ENCODE measurements at places on chromosomes 12 and 14.
A peak's percentile ranks its signal among the peaks of the same experiment; 100 is the strongest.

- ATAC-seq = no peak
These were observed 141.1 kb downstream of the SLC15A5 start for GRCh38 chr12:16136219-16136988.

GRCh38 chr12:61713121-61713520, 547.1 kb upstream of the USP15 start:
- no peak for ATAC-seq

DNA sequence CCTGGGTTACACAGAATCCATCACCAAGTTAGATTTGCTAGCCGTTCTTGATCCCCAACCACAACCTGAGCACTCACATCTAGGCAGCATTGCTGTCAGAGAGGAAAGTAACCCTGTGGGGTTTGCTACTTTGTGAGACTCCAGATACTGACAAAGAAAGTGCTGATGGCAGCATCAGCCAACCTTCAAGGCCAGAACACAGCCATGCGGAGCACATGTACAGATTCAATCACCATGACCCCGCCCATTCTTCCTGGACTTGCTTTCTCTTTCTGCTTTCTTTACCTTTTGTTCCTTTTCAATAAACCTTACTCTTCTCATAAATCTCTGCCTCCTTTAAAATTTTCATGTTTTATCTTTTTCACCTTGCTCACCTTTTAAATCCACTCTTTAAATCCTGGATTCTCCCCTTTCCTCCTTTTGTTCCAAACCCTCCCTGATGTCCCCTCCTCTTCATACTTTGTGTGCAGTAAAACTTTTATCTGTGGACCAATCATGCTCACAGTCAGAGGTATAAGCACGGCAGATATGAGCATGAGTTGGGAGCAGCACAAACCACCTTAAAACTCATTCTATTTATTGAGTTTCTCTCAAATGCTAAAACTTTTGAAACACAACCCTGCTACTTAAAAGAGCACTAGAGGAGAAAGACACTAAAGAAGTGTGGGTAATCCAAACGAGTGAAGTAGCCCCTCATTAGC, 21.9 kb upstream of the CERS5 start:
- ATAC-seq = peak; percentile 31

DNA sequence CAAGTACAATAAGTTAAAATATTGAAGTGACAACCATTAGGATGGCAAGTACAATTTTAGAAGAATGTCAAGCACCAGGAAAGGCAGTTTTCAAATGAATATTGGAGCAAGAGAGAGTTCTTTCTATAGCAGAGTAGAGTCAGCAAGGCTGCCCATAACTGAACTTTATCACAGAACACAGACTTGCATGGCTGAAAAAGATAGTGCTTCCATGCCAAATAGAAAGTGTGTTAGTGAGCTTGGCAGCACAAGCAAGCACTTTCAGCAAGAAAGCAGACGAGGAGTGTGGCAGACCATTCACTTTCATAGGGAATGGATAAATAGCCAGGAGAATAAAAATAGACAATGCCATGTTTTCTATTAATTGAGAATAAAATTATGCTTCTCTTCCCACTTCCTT, 647.0 kb upstream of the MGAT4C start:
- no peak for ATAC-seq

DNA sequence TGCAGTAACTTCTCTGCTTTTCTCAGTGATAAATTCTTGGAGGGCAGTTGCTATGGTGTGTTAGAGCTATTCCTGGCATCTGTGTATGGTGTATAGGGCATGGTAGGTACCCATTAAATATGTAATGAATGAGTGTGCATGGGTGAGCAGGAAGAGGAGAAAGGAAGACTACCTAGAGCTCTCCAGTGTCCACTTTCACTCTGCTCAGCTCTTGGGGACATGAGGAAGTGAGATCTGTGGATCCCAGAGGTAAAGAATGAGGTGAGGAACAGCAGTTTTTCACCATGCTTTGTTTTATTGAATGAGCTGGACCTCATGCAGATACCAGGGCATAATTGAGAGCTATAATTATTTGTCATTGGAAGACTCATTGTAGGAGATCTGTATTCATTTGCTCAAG, 444.8 kb upstream of the RGS6 start:
- ATAC-seq = no peak

DNA sequence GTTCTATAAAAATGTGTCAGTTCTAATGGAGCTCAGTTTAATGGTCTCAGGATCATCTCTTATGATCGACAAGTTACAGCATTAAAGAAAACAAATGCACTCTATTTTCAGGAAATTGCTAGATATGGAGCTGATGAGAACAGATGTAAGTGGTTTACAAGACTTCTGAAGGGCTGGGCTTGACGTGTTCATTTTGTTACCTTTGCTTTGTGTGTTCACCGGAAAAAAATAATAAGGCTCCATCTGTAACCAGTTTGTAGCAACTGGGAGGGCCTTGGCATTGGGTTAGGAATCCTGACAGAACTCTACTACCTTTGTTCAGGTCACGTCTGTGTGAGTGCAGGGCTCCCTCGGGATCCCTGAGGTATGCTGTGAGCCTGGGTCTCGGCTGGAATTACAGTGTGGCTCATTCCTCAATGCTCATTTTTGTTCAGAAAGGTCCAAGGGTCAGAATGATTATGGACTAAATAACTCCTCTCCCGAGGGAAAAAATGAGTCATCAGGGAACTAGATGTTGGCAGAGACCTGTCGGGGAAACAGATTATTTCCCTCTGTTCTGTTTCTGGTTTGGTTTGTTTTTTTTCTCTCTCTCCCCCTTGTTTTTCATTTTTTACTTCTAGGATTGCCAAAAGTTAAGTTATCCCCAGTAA, 158.0 kb downstream of the SLC5A8 start:
- no peak for ATAC-seq

- no peak for ATAC-seq
These were observed 48.3 kb downstream of the SEL1L start for GRCh38 chr14:81485372-81485771.

DNA sequence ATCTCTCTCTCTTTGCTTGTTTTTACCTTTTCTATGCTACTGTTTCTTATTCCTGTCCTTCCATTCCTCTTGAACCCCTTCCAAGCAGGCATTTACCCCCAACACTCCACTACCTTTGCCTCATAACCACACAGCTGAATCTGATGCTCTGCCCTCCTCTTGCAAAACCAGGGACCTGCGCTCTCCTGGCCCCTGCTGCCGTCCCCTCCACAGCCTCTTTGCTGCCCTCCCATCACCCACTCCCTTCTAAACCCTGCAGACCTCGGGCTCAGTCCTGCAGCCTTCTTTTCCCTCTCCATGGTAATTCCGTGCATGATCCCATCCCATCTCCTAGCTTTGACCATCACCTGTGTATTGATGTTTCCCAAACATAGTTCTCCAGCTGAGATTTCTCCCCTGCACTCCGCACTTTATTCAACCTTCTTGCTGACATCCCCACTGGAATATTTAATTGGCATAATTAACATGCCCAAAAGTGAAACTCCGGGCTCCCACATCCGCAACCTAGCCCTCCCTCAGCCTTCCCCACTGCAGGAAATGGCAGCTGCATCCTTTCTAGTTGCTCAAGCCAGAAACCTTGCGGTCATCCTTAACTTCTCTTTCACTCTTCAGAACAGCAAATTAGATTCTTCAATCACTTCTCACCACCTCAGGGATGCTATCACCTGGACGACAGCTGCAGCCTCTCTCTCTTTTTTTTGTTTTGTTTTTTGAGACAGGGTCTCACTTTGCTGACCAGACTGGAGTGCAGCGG, 16.0 kb downstream of the FIGNL2 start:
- no peak for ATAC-seq

DNA sequence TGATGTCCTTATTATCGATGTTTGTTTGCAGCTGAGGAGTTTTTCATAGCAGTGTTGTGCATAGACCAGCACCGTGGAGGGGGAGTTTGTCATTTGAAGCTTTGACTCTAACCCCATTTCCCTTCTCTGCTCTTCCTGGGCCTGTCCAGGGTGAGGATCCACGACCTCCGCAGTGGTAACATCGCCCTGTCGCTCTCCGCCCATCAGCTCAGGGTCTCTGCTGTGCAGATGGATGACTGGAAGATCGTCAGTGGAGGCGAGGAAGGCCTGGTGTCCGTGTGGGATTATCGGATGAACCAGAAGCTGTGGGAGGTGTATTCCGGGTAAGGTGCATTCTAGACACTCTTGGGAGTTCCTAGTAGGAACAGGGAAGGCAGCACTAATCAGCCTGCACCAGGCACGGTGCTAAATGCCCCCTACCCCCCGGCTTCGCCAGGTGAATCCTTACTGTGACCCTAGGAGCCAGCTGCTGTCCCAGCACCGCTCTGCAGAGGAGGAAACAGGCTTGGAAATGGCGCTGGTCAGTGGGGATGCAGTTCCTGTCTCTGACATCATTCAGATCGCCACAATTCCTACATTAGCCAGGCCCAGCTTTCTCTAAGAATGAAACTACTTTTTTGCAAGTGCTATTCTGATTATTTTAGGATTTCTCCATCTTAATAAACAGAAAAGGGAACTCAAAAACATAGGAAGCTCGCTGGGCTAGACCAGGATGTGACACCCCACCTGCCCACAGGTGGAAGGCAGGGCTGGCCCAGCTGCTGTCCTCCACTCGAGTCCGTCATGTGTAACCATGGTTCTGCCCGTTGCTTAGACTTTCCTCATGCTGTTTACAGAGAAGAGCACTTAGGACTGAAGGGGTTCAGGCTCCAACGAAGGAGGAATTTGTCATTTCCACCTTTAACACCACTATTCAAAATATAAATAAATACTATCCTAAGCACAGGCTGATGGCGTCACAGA, 74.9 kb downstream of the TESC start:
- no peak for ATAC-seq

DNA sequence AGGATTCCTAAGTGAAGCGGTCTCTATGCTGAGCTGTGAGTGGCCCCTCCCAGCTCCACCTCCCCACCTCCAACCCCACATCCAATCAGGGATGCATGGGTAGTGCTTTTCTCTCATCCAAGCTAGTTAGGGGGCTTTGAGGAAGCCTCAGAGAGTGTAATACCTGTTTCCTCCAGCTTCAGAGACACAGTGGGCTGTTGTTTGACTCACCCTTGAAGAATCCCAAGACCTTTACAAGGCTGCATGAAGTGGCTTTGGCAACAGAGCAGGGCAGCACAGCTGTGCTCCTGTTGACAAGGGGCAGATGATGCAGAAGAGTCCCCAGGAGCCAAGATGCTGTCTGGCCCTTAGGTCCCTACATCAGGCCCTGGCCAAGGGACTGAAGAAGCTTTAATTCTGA, 27.1 kb upstream of the CLMN start:
- no peak for ATAC-seq

GRCh38 chr12:91240386-91241095, 57.9 kb upstream of the DCN start:
- ATAC-seq = no peak

DNA sequence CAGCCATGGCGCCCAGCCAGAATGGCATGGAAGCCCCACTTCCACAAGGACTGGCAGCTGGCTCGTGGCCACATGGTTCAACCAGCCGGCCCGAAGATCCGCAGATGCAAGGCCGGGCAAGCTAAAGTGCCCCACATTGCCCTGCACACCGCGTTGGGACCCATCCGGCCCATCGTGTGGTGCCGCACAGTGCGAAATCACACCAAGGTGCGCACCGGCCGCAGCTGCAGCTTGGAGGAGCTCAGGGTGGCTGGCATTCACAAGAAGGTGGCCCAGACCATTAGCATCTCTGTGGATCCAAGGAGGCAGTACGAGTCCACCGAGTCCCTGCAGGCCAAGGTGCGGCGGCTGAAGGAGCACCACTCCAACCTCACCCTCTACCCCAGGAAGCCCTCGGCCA, 15.9 kb downstream of the CDC42BPB start:
- no peak for ATAC-seq

- no peak for ATAC-seq
These were observed 129.7 kb upstream of the FUT8 start for GRCh38 chr14:65282896-65283253.

DNA sequence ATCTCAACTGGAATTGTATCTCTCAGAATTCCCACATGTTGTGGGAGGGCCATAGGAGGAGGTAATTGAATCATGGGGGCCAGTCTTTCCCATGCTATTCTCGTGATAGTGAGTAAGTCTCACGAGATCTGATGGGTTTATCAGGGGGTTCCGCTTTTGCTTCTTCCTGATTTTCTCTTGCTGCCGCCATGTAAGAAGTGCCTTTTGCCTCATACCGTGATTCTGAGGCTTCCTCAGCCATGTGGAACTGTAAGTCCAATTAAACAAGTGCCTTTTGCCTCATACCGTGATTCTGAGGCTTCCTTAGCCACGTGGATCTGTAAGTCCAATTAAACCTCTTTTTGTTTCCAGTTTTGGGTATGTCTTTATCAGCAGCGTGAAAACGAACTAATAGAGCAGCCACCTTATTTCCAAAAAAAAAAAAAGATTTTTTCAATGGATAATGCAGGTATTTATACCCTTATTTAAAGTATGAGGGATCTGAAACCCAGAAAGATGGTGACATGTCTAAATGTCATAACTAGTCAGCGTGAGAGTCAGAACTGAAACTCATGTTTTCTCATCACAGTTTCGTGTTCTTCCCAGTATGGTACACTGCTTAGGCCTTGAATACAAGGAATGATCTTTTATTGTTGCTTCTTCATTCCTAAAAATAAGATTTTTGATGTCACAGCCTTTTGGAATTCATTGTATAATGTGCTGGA, 89.6 kb downstream of the ERC1 start:
- peak; percentile 48 for ATAC-seq

DNA sequence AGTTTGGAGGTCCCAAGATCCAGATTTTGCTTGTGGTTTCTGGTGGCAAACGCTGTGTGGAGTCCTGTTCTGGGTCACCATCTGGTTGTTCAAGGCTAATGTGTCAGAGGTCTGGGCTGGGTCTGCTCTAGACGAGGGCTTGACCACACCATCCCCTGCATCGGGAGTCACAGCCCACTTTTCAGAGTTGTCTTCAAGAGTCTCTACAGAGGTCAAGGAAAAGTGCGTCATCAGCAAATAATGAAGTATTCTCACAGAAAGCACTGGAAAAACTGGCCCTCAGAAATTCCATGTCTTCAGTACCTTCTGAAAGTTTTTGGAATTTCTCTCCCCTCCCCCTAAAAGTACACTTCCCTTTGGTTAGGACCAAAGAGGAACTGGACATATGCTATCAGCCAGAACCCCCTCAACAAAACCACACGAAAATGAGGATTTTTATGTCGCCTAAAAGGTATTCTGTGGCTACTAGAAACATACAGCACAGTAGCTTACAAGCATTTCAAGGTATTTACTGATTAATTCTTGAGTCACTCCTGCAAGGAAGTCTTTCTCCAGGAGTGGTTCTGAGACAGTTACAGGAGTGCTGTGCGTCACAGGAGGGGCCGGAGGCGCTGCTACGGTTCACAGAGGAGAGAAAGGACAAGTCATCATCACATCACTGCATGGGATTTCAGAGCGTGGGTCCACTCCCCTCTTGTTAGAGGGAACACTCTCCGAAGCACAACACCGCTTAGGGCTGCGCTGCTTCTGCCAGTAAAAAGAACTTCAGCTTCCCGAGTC, 35.4 kb downstream of the RAD52 start:
- no peak for ATAC-seq

Data from activated CD4-positive, CD25-positive, alpha-beta regulatory T cell treated with anti-CD3 and anti-CD28 coated beads, Interleukin-2, amount 50 U/mL, for 24 hours (primary cell).